ENCODE measurements at places on chromosomes 12 and 14.

GRCh38 chr12:94078138-94078723 is 70.1 kb upstream of the PLXNC1 start:
- no peak for DNase-seq

GRCh38 chr12:114963846-114964245 is 279.9 kb upstream of the TBX3 start:
- no peak for DNase-seq

GRCh38 chr12:64172143-64172970 is 49.7 kb downstream of the KICS2 start:
- DNase-seq = no peak

GRCh38 chr12:57096099-57096572 is 7.2 kb downstream of the NAB2 start:
- DNase-seq = no peak

DNA sequence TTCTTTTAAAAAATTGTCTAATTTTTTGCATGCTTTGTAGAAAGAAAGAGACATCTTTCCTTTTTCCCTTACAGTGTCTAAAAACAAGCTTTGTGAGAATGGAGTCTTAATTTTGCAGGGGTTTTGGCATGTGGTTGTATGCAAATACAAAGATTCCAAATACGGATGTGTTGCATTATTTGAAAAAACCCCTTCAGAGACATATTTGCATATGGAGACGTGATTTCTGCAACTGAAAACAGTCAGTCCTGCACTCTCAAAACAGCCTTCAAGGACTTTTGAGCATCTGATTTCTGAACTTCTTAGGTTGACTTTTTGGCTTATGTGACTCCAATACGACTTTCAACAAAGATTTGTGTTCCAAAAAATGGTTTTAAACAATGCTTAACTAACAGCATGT is 7.8 kb downstream of the IRAK3 start:
- no peak for DNase-seq

GRCh38 chr12:32854097-32854496 is 42.5 kb downstream of the PKP2 start:
- no peak for DNase-seq

GRCh38 chr14:96852823-96853422 is 55.7 kb downstream of the VRK1 start:
- DNase-seq = peak; percentile 57

- no peak for DNase-seq
Observed at GRCh38 chr12:38892087-38892786, 13.2 kb downstream of the CPNE8 start.

- DNase-seq = no peak
Observed at GRCh38 chr12:43848786-43849185, 12.9 kb downstream of the TMEM117 start.

DNA sequence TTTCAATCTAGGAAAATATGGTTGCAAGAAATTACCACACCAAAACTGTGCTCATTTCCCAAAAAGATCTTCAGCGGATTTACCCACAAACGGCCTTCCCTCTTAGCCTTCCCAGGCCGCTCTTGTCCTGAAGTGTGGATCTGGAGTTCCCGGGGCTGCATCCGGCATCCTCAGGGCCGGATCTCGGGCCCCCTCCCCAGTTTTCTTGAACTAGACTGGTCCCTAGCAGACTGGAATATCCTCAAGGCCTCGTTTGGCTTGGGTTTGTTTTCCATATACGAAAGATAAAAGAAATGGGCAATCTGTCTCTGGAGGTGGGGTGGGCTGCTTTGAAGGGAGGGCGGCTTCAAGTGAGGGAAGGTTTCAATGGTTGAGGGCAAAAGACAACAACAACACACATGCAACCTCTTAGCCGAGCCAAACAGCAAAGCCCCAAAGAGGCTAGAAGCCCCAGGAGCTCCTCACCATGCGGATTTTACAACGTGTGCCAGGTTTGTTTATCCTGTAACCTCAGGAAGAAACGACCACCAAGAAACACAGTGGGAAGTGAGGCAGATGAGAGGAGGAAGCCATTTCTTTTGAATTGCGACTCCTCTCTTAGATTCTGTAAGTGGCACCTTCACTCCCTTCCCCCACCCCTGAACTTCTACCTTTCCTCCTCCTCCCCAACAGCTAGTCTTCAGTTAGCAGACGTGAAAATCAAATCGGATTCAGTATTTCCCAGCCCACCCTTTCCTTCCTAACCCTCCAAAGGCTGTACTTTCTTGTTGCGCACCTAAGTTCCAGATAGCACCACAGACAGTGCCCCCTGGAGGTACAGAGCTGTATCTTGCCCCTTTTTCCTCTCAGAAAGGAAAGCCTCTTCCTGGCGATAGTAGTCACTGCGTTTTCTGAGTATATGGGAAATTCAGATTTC is 2.6 kb downstream of the MYF6 start:
- DNase-seq = no peak

GRCh38 chr12:5493018-5493417 is 61.1 kb downstream of the NTF3 start:
- no peak for DNase-seq

DNA sequence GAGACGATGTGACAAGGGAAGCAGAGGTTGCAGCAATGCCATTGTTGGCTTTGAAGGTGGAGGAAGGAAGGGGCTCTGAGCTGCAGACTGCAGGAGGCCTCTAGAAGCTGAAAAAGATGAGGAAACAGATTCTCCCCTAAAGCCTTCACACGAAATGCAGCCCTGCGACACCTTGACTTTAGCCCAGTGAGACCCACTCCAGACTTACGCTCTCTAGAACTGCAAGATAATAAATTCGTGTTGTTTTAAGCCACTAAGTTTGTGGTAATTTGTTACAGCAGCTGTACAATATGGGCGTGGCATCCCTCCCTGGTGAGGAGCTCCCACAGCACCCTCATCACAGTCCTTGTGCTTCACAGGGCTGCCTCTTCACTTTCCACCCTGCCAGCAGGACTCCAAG is 53.2 kb downstream of the GOLGA5 start:
- DNase-seq = no peak

DNA sequence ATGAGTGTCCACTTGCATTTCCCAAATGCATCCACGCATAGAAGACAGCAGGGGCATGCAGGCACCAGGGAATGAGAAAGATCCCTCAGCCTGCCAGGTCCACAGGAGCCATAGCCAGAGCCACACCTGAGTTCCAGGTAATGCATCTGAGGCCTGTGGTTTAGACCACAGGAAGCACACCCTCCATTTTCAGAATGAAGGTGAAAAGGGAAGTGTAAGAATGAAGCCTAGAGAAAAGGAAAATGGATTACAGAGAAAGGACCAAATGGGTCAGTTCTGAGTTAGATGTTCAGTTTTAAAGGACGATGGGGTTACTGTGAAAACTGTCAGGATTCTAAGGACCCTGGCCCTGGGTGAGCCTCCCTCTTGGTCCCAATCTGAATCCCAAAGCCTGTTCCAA is 1283.2 kb downstream of the TMEM121 start:
- DNase-seq = no peak

DNA sequence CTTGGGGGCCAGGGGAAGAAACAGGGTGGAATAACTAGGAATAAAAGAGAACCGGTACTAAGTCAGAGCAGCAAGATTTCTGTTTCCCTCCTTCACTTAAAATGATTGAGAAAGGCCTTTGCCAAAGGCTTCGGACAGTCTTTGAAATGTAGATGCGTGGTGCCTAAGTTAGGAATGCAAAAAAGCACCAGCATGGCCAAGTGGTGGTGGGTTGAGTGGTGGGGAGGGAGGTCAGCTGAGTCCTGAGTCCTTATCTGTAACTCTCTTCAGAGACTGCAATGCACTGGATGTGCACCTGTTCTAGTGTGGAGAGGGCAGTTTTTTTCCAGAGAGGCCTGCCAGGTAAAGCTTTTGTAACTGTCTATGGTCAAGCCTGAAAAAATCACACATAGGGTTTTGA is 919.9 kb downstream of the FSCB start:
- DNase-seq = no peak

- no peak for DNase-seq
Observed at GRCh38 chr12:90562671-90563070, 392.3 kb downstream of the CCER1 start.

- no peak for DNase-seq
Observed at GRCh38 chr14:99175331-99176155, 96.5 kb downstream of the BCL11B start.

DNA sequence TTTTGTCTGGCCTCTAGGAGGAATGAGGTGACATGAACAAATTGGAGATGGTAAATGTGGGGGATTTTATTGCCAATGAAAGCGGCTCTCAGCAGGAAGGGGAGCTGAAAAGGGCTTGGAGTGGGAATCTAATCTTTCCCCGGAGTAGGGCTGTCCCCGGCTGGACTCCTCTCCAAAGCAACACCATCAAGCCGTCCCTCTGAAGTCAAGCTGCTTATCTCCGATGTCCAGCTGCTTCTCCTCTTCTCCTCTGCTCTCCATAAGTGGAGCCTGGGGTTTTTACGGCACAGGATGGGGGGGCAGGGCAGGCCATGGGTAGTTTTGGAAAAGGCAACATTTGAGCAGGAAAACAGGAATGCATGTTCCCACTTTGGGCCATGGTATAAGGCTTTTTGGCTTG is 113.5 kb downstream of the TMEM132D start:
- no peak for DNase-seq

DNA sequence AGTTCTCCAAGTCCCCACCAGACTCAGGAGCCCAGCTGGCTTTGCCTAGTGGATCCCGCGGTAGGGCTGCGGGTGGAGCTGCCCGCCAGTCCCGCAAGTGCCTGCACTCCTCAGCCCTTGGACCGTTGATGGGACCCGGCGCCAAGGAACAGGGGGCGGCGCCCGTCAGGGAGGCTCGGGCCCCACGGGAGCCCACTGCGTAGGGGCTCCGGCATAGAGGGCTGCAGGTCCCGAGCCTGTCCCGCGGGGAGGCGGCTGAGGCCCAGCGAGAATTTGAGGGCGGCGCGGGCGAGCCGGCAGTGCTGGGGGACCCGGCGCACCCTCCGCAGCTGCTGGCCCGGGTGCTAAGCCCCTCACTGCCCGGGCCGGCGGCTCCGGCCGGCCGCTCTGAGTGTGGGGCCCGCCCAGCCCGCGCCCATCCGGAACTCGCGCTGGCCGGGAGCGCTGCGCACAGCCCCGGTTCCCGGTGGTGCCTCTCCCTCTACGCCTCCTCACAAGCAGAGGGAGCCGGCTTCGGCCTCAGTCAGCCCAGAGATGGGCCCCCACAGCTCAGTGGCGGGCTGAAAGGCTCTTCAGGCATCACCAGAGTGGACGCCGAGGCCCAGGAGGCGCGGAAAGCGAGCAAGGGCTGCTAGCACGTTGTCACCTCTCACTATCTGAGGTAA is 452.4 kb upstream of the LRFN5 start:
- DNase-seq = no peak

DNA sequence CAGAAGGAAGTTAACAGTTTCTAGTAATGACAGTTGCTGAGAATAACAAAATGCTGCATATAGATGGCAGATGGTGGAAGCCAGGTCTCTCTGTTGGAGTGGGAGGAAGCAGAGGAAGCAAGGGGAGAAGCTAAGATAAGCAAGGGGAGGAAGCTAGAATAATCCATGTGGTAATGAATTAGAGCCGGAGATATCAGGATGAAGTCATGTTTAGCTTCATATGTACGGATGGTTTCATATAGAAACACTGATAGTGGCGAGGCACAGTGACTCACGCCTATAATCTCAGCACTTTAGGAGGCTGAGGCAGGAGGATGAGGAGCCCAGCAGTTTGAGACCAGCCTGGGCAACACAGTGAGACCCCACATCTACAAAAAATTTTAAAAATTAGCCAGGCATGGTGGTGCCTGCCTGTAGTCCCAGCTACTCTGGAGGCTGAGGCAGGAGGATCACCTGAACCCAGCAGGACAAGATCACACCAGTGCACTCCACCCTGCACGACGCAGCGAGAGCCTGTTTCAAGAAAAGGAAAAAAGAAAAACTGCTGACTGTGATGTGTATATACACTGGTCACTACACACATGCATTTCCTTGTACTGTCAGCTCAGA is 49.2 kb downstream of the ANAPC7 start:
- DNase-seq = no peak

- no peak for DNase-seq
Observed at GRCh38 chr12:23533265-23533664, 416.2 kb downstream of the SOX5 start.

All from NCI-H1694 (cell line).